Cortex of kidney (tissue), 1 donor: ENCODE measurements at places on chromosomes 3 and 15.

DNA sequence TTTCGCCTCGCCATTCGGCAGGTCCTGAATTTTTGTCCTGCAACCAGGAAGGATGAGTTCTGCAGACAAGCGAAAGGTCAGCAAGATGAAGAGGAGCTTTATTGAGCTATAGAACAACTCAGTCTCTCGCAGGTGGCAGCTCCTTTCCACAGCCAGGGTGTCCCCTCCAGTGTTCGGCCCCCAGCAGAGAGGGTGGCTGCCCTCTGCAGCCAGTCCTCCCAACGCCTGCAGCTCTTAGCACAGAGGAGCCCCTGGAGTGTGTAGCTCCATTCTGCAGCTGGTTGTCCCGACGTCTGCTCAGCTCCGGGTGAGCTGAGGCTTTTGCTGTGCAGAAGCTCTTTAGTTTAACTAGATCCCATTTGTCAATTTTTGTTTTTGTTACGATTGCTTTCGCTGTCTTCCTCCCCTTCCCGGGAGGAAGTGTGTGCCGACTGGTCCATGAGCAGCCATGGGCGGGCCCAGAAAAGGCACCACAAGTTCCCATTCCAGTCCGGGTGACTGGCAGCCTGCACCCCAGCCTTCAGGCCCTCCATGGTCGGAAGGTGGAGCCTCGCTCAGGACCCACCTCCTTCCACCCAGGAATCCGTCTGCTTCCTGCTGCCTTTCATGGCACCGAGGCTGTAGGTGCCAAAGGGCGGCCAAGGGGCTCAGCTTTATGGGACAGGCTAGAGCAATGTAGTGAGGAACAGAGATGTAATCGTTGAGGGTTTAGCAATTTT lies 497.8 kb upstream of the CNTN4 start:
- DNase-seq, result no peak

DNA sequence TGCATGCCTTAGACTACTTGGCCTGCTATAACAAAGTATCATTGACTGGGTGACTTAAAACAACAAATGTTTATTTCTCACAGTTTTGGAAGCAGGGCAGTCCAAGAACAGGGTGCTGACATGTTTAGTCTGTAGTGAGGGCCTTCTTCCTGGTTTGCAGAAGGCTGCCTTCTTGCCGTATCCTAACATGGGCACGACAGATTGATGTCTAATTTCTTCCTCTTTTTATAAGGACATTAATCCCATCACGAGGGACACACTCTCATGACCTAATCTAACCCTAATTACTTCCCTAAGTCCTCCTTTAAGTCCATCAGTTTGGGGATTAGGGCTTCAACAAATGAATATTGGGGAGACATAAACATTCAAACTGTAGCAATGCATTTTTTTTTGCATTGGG lies 10.9 kb upstream of the GOLGA8B start:
- DNase-seq, result no peak

GRCh38 chr15:25410649-25411048 lies 28.2 kb downstream of the UBE3A start:
- no peak for DNase-seq

DNA sequence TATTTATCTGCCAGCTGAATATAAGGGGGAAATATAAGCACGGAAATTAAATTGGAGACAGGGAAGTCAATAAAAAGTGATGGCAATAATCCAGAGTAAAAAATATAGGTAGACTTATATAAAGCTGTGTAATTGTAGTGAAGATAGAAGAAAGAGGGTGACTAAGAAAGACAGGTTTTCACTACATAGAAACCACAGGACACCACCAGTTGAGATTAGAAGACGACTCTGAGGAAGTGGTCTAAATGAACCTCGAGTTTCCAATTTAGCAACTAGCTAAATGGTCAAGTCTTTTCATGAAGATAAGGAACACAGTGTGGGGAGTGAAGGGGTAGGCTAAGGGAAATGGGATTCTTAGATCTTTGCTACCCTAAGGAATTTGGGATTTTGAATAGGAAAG lies 188.8 kb upstream of the ARL6 start:
- no peak for DNase-seq

- DNase-seq, result no peak
Measured at GRCh38 chr15:68507447-68507846, 71.3 kb upstream of the CORO2B start.

- no peak for DNase-seq
Measured at GRCh38 chr3:27094721-27095120, 274.5 kb downstream of the NEK10 start.

DNA sequence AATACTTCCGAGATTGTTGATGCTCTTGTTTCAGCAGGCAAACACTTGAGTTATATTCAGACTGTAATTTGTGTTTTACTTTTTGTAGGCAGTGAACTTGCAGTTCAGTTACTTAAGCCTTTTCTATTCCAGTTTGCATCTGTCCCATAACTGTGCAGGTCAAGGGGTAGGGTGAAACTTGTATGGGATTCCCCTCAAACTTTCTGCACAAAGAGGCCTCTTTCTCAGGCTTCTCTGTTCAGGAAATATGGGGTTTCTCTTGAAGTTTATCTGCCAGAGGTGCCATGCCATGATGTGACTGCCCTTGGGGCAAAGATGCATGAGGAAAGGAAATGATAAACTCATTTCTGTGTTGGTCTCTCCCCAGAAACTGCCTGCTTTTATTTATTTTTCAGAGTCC lies 66.7 kb downstream of the SLC24A1 start:
- DNase-seq, result no peak

GRCh38 chr15:68712886-68713285 lies 107.8 kb downstream of the ANP32A start:
- no peak for DNase-seq

DNA sequence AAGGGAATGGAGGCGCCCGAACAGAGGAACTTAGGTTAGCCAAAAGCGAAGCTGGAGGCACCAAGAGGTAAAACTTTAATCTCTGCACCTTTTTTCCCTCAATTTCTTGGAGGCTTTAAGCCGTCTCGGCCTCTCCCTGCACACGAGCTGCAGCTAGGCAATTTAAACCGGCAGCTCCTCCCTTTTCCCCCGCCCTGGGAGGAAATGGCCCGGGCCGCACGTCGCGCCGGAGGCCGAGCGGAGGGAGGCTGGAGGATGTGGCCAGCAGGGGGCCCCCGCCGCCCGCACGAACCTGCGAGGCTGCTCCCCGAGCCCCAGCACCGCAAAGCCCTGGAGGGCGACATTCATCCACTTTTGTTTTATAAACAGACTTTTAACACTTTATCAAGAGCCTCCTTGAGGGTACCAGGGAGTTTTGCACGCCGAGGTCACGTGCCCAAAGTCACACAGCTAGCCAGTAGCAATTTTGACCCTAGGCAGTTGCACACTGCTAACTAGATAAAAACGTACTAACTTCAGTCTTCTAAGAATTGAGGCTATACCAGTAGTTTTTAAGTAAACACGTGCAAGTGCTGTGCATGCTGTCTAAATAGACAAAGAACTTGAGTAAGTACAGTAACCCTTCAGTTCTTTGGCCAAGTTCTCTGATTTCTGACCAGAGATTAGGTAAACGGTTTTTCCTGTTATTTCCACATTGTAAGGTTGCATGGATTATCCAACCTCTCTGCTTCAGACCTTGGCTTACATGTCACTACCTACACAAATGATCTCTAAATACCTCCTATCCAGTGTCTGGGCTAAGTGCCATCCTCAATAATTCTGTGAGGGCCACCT lies 668 bp upstream of the XXYLT1 start:
- DNase-seq, result peak; percentile 70

GRCh38 chr15:86917361-86917671 lies 837.6 kb downstream of the AGBL1 start:
- no peak for DNase-seq

DNA sequence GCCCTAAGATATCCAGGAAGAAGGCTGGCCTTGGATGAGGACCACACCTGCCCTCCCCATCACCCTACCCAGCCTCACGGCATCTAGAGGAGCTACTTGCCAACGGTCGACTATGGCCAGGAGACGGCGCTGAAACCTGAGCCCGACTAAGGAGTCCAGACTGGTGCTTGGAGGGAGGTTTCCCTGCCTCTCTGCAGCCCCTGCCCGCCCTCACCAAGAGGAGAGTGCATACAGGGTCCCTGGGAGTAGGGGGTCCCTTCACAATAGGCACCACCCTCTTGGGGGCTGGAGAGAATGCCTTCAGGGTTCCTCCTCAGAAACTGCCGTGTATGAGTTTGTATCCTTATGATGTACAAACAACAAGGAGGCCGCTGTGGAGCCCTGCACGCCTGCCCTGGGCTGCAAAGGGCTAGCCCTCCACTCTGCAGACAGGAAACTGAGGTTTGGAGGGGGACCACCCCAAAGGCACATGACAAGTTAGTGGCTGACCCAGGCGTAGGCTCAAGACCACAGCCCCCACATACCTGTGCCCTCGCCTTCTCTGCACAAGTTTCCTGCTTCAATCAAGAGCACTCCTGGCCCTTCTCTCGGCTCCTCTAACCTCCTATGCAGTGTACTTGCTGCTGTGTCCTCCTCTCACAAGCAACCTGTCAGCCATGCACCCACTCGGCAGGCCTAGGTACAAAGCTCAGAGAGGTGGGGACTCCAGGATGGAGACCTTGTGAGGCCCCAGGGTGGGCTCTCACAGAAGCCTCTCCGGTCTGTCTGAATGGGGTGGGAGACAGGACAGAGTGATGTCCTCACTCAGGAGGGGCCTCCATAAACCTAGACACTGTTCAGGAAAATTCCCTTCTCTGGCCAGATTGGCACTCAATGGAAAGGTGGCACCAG lies 7.4 kb downstream of the KLF15 start:
- no peak for DNase-seq

- no peak for DNase-seq
Measured at GRCh38 chr15:93420050-93420452, 331.0 kb upstream of the RGMA start.

GRCh38 chr3:132256989-132257388 lies 60.2 kb upstream of the ACP3 start:
- no peak for DNase-seq

DNA sequence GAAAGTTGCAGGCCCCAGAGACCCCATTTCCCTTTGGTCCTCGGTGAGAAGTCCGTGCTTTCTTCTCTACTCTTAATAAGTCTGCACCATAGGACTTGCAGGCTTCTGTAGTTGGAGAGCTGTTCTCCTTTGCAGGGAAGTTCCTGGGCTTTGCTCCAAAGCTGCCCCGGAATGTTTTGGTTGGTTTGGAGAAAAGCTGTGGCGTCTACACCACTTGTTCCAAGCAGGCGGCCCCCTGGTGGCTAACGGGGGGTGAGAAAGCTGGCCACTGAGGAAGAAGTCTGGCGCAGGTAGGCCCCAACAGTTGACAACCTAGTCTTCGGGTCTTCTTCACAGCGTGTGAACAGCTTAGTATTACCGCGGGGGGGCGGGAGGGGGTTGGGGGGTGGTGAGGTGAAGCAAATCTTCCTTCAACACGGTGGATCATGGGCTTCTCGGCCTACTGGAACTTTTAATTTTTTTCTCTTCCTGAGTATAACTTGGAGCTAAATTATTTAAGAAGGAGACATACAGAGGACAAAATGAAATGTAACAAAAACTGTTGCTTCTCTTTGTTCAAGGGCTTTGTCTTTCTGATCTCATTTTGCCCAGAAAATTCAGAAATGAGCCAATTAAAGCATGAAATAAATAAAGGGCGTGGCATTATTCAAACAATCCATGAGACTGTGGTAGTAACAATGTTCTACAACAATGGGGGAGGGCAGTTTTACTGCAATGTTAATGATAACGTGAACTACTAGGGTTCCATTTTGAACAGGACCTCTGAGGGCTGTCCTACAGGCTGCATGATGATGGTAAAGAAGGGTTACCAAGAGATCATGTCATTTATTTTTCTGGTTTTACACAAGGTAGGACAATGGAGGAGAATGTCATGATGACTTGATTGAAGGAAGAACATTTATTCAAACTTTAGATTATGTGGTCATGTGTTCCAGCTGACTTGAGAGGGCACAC lies 2.2 kb upstream of the THRB start:
- DNase-seq, result no peak

DNA sequence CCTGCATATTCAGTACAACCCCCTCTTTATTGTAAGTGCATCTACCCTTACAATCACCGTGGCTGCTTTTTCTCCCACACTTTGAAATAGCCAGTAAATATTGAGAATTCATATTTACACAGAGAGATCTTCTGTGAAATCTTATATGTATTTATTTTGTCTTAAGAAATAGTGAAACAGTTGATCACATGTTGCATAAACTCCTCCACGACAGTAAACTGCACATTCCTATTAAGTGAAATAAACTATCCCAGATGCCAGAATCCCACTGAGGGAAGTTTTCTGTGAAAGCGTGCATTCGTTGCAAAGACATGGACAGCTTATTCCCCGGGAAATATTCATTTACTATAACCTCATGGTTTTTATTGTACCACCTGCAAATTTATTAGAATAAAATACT lies 796.0 kb downstream of the ROBO2 start:
- DNase-seq, result no peak

- no peak for DNase-seq
Measured at GRCh38 chr15:67018441-67018840, 47.0 kb upstream of the SMAD3 start.

DNA sequence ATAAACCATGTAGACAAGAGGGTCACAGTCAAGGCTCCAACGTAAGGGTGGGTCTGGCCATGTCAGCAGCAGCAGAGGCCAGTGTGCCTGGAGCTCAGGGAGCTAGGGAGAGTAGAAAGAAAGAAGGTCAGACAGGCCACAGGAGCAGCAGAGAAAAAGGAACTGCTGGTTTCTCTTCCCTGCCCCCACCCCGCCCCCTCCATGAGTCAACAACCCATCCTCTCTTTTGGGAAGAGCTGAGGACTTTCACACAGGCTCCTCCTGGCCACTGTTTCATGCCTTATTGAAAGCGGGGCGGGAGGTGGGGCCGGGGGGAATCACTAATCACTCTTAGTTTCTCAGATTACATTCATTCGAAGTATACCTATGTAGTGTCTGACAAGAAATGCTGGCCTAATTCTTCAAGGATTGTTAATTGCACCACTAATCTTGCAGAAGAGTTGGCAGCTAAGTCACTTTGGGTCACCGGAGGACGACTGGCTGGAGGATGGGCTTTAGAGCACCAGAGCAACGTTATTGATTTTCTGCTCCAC lies 9.1 kb upstream of the SCG3 start:
- no peak for DNase-seq

- DNase-seq, result no peak
Measured at GRCh38 chr15:44790215-44790614, 53.9 kb downstream of the TRIM69 start.

GRCh38 chr15:73924171-73924921 lies 1.9 kb upstream of the LOXL1 start:
- no peak for DNase-seq

GRCh38 chr3:160780245-160780644 lies 24.2 kb downstream of the PPM1L start:
- DNase-seq, result no peak

DNA sequence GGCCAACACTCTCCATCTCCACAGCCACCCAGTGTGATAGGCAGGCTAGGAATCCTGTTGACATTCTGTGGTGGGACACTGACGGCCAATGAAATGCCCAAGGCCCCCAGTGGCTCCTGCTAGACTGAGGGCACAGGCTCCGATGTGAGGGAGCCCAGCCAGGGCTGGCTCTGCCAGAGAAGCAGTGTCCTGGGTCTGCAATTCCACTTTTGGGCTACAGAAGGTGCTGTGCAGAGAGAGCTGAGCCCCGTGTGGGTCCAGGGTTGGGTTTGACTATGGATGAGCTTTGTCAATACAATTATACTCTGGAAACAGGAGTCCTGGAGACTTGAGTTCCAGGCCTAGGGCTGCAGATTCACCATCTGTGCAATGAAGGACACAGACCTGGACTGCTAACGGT lies 55.7 kb upstream of the TMEM115 start:
- DNase-seq, result no peak

GRCh38 chr3:164890061-164890460 lies 188.2 kb downstream of the SI start:
- DNase-seq, result no peak
